H1 (cell line): ENCODE measurements at places on chromosomes 3 and 15. TPM values are rescaled to one million over a fixed set of nuclear protein-coding genes. Genes with fewer than 3 reads are reported as not detected.

DNA sequence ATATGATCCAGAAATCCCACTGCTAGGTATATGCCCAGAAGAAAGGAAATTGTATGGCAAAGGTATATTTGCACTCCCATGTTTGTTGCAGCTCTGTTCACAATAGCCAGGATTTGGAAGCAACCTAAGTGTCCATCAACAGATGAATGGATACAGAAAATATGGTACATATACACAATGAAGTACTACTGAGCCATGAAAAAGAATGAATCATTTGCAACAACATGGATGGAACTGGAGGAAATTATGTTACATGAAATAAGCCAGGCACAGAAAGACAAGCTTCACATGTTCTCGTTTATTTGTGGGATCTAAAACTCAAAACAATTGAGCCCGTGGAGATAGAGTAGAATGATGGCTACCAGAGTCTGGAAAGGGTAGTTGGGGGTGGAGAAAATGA, 55.5 kb upstream of the BDH1 start:
- DNase-seq, result no peak
- H3K36me3 ChIP-seq, result peaks cover 18% of the 10 kb centered on the region
- no peak overlapping the region for H3K27ac ChIP-seq
- H3K4me3 ChIP-seq, result no peak overlapping the region
- H3K4me1 ChIP-seq, result no peaks in the 10 kb centered on the region

GRCh38 chr15:62834686-62835329, 207.7 kb upstream of the TPM1 start:
- no peak for DNase-seq
- no peaks in the 10 kb centered on the region; the same call in 1 of the 2 replicates for H3K36me3 ChIP-seq
- no peak overlapping the region for H3K27ac ChIP-seq
- no peak overlapping the region for H3K4me3 ChIP-seq

GRCh38 chr3:79517766-79518413, 249.9 kb downstream of the ROBO1 start:
- no peaks in the 10 kb centered on the region for H3K4me1 ChIP-seq
- no peak overlapping the region for H3K4me3 ChIP-seq
- H3K27ac ChIP-seq, result no peak overlapping the region
- no peaks in the 10 kb centered on the region for H3K36me3 ChIP-seq
- H3K27me3 ChIP-seq, result no peaks in the 10 kb centered on the region

DNA sequence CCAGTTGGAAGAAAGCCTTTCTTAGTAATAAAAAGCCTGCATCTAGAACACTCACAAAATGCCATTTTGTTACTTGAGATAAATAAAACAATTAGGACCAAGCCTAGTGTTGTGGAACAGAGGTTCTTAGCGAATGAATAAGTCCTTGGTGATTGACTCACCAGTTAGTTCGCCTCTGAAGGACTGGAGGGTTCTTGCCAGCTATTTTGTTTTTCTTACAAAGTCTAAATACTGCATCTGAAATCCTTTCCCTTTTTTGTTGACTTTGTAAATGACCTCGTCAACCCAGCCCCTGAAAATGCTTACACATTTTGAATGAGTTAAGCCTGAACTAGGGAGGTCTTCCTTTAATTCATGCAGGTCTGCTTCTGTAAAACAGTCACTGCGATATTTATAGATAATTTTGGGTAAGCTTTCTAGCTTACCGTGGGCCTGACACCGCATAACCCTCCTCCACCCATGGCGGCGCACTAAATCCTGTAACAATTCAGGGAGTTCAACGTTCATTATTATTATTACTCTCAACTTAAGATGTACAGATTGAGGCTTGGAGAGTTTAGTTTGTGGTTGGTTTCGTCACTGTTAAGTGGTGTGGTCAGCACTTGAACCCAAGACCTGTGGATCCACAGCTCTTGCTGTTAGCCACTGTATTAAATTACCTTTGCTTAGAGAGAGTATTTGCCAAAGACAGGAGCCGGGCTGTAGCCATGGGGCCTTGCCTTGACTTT, 45.0 kb upstream of the SACM1L start:
- H3K4me3 ChIP-seq, result no peak overlapping the region
- H3K27ac ChIP-seq, result no peak overlapping the region
- no peaks in the 10 kb centered on the region for H3K27me3 ChIP-seq
- H3K4me1 ChIP-seq, result peaks cover 9% of the 10 kb centered on the region; the same call in 1 of the 2 replicates

TRIM42 gene
- not detected in 2 replicates for total RNA-seq

GREM1 gene
- 0.57 and 1.1 TPM in 2 replicates for total RNA-seq

TMC3 gene
- total RNA-seq, result not detected in 2 replicates
